Cerebellum (tissue), 4 donors: ENCODE measurements at places on chromosomes 5 and 9. TPM values are rescaled to one million over a fixed set of nuclear protein-coding genes. Genes with fewer than 3 reads are reported as not detected.

DNA sequence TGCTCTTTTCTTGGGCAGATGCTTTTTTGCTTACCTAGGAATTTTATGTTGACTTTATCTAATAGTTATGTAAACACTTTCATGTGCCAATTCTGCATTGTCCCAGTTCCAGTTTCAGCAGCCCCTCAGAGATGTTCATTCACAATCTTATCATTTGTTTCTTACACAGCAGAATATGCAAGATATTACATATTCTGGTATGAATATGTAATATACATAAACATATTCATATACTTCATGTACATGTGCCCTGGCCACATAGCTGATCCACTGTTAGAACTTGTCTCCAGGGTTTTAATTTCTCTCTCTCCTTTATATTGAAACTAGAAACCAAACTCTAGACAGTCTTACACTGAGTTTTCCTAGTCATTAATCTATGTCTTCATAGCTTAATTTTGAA is 90.2 kb upstream of the PARP8 start:
- DNase-seq = no peak

GRCh38 chr9:68626526-68626925 is 78.5 kb upstream of the PIP5K1B start:
- no peak for DNase-seq

DNA sequence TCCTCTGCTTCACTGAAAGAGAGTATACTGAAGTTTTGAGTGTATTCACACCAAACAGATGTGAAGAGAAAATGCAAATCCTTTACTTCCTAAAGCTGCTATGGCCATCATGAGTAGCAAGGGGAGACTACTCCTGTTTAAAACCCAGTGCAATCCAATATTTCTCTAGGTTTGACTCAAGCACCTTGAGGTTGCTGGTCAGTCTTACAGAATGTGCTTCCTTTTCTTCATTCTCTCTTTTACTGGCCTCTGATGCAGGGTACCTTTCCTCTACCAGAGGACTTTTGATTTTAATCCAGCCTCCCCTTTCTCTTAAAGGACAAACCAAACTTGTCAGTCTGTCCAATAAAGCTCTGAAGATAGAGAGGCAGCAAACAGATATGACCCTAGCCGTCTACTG is 98.1 kb upstream of the TLE4 start:
- no peak for DNase-seq

GRCh38 chr5:167317884-167318283 is 973.6 kb upstream of the WWC1 start:
- no peak for DNase-seq

DNA sequence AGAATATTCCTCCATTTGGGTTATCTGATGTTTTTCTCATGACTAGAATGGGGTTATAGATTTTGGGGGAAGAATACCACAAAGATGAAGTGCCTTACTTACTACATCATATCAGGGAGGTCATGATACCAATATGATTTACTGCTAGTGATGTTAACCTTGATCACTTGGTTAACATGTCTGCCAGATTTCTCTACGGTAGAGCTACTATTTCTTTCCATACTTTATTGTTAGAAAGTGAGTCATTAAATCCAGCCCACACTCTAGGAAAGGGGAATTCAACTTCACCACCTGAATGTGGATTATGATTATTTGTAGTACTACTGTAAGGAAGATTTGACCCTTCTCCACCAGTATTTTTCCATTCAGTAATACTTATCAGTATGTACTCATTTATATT is 64.7 kb downstream of the UBE2R2 start:
- no peak for DNase-seq

SERINC5 gene
- 30.7 TPM for total RNA-seq

CNTFR gene
- total RNA-seq = 18.6 TPM

SPINK9 gene
- total RNA-seq = not detected

PRELID2 gene
- 22.9 TPM for total RNA-seq

GADD45G gene
- 6.9 TPM for total RNA-seq

TLE1 gene
- total RNA-seq = 65.5 TPM
